ENCODE measurements at places on chromosomes 7 and 10. TPM values are rescaled to one million over a fixed set of nuclear protein-coding genes. Genes with fewer than 3 reads are reported as not detected.
A peak's percentile ranks its signal among the peaks of the same experiment; 100 is the strongest.

The PDZD7 gene
- 0.25 TPM for total RNA-seq

DNA sequence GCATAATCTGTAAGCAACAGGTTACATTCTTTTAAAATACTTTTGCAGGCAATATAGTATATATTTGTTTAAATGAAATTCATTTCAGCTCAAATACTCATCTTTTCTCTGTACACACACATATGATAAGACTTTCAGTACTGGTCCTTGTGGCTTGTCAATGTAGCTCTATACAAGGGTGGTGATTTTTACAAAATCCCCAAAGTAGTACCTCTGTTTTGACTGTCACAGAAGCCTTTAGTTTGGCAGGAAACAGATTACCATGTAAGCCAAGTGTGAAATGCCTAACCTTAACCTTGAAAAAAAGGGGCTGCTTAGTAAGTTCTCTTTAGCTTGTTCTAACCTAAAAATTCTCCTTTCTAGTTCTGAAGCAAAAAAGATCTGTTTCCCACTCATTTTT lies 87.9 kb downstream of the KCND2 start:
- DNase-seq, result no peak
- no peaks in the 10 kb centered on the region for H3K27me3 ChIP-seq
- no peak overlapping the region for H3K4me3 ChIP-seq
- no peak overlapping the region for H3K27ac ChIP-seq
- no peaks in the 10 kb centered on the region for H3K36me3 ChIP-seq

The HABP2 gene
- not detected for total RNA-seq

GRCh38 chr7:84686373-84686772 lies 491.8 kb upstream of the SEMA3A start:
- DNase-seq, result no peak
- no peaks in the 10 kb centered on the region for H3K4me1 ChIP-seq
- H3K4me3 ChIP-seq, result no peak overlapping the region
- no peak overlapping the region for H3K27ac ChIP-seq

GRCh38 chr7:1059200-1060091 lies 15.1 kb downstream of the GPR146 start:
- H3K36me3 ChIP-seq, result no peaks in the 10 kb centered on the region
- peaks cover 27% of the 10 kb centered on the region for H3K4me1 ChIP-seq
- no peaks in the 10 kb centered on the region for H3K27me3 ChIP-seq
- H3K4me3 ChIP-seq, result peak overlapping the region; percentile 38
- no peak overlapping the region for H3K27ac ChIP-seq
